ENCODE measurements at places on chromosomes 11 and 22.

GRCh38 chr22:33409079-33409478, 350.9 kb upstream of the SYN3 start:
- no peak for DNase-seq

GRCh38 chr11:57353852-57354251, 15.7 kb downstream of the P2RX3 start:
- DNase-seq, result no peak

DNA sequence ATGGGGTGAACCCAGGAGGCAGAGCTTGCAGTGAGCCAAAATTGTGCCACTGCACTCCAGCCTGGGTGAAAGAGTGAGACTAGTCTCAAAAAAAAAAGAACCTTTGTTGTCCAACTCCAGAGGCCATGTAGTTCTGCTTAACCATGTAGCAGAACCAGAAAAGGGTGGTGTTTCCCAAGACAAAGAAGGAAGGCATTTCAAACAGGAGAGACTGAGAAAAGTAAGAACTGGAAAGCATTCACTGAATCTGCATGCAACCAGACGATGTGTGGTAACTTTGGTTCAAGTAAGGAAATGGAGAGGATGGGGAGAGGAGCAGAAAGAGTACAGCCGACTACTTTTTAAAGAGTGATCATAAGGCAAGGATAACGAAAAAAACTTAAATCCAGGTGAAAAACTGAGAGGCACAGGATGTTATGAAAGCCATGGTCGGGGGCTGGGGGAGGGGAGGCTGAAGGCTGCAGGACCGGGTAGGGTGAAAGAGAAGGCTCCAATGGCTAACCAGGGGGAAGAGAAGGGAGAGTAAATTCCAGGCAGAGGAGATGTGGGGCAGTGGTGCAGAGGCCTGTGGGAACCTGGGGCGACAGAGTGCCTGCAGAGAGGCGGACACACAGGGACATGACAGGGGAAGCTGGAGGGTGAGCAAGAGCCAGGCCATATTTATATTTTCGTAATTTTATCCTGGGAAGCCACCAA, 48.8 kb downstream of the MAPK1 start:
- DNase-seq, result no peak

- no peak for DNase-seq
Measured at GRCh38 chr11:6411594-6412031, 7.3 kb downstream of the APBB1 start.

- peak; percentile 41 for DNase-seq
Measured at GRCh38 chr11:45444796-45445195, 158.7 kb upstream of the SYT13 start.

GRCh38 chr11:122721964-122722266, 66.4 kb downstream of the UBASH3B start:
- peak; percentile 24 for DNase-seq

- DNase-seq, result no peak
Measured at GRCh38 chr22:44047891-44048301, 23.8 kb downstream of the PARVB start.

DNA sequence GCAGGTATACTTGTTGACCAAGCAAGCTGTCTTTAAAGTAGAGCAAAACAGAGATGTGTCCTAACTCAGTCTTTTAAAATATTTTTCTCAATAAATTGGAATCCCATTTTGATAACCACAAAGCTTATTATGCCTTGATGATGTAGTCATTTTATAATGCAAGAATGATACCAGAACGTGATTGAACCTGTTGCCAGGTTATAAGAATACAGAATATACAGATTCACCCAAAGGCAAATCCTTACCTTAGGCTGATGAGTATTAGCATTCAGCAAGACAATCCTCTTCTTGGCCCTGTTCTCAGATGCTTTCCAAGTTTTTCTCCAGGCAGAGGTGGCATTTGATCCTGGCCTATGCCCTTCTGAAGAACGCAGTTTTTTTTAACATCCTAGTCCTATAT, 76.1 kb downstream of the PPFIBP2 start:
- no peak for DNase-seq

DNA sequence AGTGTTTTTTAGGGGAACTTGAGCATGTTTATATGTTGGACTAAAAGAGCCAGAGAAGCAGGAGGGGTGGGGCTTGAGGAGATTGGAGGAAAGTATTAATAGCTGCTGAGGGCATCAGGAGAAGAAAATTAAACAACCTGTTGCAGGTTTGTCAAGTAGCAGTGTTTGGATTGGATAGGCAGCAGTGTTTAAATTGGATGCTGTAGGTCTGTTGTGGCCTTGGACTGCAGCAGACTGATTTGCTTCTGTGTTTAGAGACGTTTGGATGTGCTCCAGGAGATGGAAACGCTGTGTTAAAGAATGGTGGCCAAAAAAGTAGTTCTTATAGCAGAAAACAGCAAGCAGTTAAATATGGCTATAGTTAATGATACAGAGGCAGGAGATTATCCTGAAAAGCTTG, 5.7 kb downstream of the EIF3L start:
- no peak for DNase-seq

DNA sequence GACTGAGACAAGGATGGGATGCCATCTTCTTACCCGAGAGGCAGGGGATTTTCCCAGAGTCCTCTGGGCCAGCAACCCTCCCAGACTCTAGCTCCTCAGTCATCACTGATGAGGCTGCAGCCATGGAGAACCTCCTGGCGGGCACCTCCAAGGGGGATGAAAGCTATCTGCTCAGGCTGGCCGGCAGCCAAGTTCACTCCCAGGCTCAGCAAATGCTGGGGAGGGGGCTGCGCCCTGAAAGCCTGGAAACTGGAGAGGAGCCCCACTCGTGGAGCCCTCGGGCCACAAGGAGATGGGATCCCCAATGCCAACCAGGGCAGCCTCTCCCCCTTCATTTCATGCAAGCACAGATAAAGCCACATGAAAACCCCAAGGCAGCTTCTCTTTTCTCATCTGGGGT, 75.0 kb downstream of the CACNA1I start:
- DNase-seq, result no peak

DNA sequence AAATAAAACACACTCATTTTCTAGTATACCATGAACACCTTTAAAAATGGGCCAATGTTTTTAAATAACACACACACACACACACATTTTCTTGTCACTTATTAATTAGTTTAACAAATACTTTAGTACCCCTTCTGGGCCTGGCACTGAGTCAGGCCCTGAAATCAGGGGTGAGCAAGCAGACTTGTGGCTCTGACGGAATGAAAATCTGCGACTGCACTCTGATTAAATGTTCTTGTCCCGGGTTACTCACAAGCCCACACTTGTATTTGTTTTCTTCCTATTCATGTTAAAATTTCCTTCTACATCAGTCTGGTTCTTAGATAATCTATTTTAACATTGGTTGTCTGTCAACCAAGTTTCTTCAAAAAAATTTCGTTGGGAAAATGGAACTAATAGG, 43.0 kb upstream of the PDGFD start:
- no peak for DNase-seq

DNA sequence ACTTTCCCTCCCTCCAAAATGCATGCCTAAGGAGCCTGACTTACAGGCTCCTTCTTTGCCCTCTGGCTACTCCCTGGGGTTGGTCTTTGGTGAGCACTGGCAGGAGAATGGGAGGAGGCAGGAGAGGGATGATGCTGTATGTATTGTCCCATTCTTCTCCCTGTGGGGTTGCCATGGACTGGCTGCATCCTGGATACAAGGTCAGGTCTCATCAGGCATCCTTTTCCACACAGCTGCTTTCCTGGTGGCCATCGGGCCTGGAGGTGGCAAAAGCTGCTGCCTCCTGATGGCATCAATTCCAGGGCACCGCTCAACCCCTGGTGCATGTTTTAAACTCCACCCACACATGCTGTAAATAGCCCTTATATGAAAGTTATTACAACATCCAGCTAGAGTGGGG, 257.2 kb downstream of the ETS1 start:
- DNase-seq, result no peak

- no peak for DNase-seq
Measured at GRCh38 chr11:61534933-61535839, 26.6 kb downstream of the LRRC10B start.

DNA sequence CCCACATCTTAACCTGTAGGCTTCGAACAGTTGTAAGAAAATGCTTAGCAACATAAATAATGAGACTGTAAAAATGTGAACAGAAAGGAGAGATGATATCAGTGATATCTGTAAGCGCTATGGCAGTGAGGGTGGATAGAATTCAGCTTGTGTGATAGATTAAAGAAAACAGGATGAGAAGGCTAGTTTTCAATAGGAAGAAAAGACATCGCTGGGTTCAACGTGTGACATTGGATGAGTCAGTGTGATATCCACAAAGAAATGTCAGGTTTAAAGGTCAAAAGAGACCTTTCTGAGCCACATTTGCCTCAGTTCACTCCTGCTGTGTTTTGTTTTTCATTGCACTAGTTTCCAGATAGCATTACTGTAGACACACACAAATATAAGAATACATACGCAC, 13.7 kb upstream of the RFPL3 start:
- DNase-seq, result no peak

DNA sequence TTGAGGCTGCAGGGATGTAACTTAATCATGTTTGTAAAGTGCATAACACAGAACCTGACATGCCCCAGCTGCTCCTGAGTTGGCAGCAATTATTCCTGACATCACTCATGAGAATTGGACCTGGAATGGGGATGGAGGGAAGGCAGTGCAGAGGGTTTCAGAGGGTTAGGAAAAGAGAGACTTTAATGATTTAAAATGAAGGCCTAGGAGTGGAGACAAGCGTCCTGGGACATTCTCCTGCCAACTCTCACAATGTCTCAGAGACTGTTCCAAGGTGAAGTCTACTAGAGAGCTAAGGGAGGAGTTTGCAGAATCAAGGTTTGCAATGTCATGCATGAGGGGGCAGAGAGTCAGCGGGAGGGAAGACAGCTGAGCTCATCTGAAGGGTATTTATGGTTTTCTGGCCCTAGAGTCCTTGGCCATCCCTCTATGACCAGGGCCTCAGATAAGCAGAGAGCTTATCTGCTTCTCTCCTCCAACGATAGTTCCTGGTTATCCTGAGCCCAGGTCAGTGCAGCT, 36.9 kb downstream of the GGTLC2 start:
- no peak for DNase-seq

DNA sequence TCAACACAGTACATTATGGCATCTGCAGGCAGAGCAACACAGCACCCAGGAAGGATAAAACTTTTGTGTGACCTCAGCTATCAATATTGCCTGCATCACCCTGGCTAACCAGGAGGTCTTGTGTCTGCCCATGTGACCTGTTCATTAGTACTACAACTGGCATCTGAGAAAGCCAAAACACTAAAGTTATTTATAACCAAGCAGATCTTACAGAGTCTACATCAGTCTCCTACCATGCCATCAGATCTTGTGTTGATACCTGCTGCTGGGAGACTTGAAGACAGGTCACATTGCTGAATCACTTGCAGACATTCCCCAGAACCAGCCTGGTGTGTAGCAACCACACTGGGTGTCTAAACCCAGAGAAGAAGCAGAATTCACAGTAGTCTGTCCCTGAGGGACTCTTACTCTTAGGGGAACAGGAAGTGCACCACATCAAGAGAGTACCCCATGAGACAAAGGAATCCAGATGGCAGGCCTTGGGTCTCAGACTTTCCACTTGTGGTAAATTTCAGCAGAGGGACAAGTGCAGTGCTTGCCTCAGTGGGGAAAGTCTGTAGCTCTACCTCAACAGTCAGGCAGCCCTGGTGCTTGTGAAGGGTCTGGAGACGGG, 7.0 kb downstream of the OR9G1 start:
- DNase-seq, result no peak

- DNase-seq, result no peak
Measured at GRCh38 chr11:12005476-12005875, 3.0 kb downstream of the DKK3 start.

- no peak for DNase-seq
Measured at GRCh38 chr22:28956506-28956905, 73.1 kb downstream of the ZNRF3 start.

GRCh38 chr11:59164028-59164427, 7.9 kb upstream of the DTX4 start:
- DNase-seq, result no peak

GRCh38 chr11:94043241-94043640, 22.1 kb downstream of the HEPHL1 start:
- DNase-seq, result no peak

- no peak for DNase-seq
Measured at GRCh38 chr11:70085815-70086769, 8.0 kb downstream of the ANO1 start.

GRCh38 chr11:82976786-82977185, 75.2 kb downstream of the DDIAS start:
- DNase-seq, result no peak

GRCh38 chr11:82701847-82702520, 31.7 kb downstream of the FAM181B start:
- peak; percentile 35 for DNase-seq

DNA sequence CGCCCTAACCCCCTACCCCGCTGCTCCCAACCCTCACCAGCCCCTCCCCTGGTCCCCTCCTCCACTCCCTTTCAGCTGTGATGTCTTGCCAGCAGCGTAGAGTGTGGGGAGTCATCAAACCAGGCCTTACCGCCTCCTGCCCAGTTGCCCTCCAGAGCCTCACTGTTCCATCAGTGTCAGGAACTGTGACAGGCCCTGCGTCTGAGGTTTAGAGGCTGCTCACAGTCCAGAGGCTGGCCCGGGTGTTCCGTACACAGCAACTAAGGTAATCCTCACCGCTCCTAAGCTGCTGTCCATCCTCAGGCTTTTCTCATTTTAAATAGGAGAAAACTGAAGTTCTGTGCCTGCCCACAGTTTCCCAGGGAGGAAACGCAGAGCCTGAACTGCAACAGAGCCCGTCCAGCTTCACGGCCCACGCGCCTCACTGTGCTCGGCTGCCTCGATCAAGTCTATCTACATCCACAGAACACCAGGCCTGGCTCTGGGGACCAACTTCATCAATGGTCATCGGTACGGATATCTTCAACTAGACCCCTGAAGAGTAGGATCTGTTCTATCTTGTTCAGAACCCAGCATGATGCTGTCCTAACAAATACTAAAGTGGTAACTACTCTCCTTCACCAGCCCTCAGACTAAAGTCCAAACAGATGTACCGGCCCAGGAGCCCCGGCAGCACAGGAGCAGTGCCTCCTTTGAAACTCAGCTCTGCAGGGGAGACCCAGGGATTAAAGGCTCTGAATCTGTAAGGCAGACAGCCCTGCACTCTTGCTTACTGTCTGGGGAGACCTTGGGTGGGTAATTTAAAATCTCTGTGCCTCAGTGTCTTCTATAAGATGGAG, 10.3 kb downstream of the VPS37C start:
- no peak for DNase-seq

DNA sequence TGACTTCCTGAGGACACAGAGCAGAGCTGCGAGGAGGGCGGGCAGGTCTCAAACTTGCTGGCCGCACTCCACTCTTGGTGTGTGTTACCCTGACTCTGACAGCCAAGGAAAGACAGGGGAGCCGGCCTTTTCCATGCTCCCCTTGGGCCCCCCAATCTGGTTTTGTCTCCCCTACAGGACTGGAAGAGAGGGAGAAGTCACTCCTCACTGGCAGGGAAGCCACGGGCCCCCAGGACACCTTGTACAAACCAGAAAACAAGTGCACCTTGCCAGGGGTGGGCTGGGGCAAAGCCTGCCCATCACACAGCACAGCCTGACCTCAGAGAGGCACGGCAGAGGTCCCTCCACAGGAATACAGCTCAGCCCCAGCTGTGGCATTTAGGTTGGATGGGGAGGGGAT, 20.2 kb downstream of the CBX7 start:
- DNase-seq, result no peak

- DNase-seq, result no peak
Measured at GRCh38 chr11:62147545-62147944, 23.7 kb downstream of the INCENP start.
